ENCODE measurements at places on chromosomes 11 and 22.

DNA sequence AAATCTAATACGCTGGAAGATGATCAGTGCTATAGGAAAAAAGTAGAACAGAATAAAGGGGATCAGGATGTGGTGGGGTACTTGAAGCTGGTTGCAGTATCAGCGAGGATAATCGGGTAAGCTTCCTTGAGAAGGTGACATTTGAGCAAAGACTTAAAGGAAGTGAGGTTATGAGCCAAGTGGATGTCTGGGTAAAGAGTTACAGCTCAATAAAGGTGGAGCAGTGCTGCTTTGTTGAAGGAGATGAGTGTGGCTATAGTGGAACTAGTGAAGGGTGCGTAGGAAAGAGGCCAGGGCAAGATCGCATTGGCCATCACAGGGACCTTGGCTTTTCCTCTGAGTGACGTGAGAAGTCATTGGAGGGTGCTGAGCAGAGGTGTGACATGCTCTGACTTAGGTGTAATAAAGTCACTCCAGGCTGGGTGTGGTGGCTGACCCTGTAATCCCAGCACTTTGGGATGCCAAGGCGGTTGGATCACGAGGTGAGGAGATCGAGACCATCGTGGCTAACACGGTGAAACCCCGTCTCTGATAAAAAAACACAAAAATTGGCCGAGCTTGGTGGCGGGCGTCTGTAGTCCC, 2.3 kb upstream of the SYVN1 start:
- no peak for DNase-seq

DNA sequence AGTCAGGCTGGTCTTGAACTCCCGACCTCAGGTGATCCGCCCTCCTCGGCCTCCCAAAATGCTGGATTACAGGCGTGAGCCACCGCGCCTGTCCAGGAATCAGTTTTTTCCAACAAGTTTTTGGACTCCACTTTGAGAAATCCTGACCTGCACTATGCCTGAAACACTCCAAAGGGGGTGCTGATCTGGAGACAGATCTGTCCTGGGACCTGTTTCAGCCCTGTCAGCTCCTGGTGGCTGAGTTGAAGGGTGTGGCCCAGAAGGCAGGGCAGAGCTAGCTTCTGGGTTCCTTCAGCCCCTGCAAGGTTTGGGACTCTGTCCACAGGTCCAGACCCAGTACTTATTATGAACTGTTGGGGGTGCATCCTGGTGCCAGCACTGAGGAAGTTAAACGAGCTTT, 1.2 kb downstream of the DNAJC4 start:
- no peak for DNase-seq

- no peak for DNase-seq
These were observed 20.7 kb downstream of the SYT9 start for GRCh38 chr11:7272373-7272772.

DNA sequence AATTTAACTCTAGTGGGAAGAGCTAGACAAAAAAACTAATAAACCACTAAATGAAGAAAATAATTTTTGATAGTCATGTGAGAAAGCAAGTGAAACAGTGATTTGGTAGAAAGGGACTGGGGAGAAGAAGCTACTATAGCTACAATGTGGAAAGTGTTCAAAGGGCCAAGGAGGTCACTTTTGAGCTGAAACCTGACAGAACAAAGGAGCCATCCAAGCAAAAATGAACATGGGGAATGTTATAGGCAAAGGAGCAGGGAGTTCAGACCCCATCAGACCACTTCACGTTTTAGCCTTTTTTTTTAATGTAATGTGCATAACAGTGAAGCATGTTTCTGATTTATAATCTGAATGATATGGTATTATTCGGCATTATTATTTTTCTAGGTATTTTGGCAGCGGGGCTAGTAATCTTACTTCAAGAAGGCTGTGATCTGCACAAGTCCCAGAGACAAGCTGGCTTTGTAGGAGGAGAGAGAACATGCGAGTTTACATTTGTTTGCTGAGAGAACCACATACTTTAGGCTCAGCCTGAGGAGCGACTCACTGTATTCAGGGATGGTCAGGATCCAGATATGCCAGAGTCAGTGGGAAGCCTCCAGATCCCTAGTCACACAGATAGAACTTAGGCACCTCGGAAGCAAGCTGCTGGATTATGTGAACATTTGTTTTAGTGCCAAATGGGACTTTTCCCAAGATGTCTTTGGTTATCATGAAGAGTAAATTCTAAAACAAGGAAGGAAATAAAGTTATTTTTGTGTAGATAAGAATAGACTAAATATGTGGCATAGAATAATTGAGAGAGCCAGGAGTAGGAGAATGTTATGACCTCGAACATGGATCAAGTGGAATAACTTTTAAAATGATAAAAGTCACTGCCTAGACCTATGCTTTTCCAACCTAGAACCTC, 118.6 kb downstream of the TRIM44 start:
- DNase-seq = no peak

- no peak for DNase-seq
These were observed 134.1 kb downstream of the UVRAG start for GRCh38 chr11:75949023-75949672.

- DNase-seq = peak; percentile 89
These were observed at the start of gene CERK for GRCh38 chr22:46737976-46738646. TSS of gene CERK (minus strand) at chr22:46738252. CDS start at chr22:46738148, 104 bp downstream.

- peak; percentile 63 for DNase-seq
These were observed 42.1 kb downstream of the PRDM10 start for GRCh38 chr11:129960216-129961214.

- DNase-seq = peak; percentile 44
These were observed 81.2 kb downstream of the WNT11 start for GRCh38 chr11:76124905-76125770.

- DNase-seq = peak; percentile 9
These were observed 82.3 kb downstream of the JRKL start for GRCh38 chr11:96472085-96472484.

DNA sequence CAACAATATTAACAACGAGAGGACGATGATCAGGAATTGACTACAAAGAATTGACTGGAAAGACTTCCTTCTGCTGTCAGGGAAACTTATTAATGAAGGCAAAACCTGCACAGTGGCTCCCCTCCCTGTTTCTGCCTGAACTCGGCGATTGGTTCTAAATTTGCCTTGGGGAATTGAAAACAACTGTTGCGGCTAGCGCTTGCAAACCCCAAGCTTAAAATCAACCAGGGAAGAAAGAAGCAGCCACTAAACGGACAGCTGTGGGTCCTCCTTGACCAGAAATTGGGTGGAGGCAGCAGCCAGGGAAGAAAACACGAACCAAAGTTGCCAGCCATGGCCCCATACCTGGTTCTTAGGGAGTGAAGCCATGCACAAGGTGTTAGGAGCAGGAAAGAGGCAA, 383.5 kb upstream of the CADM1 start:
- no peak for DNase-seq

DNA sequence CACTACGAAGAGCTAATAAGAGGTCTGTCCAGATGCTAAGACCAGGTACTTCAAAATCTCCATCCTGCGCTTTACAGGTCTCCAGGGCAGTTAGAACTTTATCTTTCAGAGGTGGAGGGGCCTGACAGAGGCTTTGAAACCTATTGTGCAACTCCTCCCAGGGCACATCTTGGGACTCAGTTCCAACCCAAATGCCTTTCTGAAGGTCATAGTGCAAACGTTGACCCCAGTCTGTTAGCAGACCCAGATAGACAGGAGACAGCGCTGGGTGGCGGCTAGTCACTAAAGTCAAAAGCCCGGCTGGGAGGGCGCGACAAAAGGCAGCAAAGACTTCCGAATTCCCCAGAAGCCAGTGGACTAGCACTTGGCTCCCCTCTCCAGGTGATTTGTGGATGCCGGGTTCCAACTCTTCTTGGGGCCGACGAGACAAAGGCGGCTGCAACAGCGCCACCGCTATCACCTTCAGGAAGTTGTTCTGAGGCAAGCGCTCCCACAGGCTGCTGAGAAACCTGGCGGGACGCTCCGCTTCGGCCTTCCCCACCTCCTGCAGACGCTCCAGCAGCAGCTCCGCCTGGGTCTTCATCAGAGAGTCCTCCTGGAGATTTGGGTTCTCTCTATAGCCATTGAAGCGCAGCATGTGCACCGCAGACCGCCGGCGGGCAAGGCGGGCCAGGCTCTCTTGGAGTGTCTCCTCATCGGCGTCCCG, 728 bp downstream of the FANCF start:
- peak; percentile 44 for DNase-seq

DNA sequence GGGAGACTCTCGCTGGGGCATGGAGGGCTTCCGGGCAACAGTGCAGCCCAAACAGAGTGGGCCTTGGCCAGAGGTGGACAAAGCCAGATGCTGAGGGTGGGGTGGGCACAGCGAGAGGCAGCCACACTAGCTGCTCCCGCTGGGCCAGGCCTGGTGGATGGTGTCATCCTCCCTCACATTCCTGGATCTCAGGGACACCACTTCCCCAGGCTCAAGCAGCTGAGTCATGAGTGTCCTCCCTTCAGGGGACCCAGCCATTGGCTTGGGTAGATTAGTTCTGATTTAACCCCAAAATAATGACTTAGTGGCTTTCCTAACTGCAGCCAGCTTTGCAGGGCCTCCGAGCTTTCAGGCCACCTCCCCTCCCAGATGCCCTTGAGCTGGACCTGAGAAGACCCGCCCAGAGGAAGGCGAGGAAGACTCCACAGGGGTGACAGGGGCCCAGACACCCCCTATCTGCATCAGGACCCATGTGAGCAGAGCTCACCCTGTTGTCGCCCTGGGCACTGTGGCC, 25.9 kb upstream of the WNT7B start:
- no peak for DNase-seq

DNA sequence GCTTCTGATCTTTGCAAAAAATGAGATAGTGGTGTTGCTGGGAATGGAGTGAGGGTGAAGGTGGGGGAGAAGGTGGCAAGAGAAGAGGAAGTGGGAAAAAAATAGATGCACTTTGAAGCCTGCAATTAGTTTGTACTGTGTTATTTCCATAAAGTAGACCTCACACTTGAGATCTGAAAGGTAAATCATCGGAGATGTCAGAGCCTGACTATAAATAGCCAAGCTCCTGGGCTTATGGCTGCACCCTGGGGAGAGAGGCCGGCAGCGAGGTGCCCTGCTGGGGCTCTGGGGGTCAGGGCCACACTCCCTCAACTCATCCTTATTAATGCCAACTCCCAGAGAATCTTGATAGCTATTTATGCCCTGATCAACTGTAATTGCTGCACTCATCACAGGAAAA, 134.4 kb downstream of the NXPE2 start:
- no peak for DNase-seq

GRCh38 chr11:126662035-126662790, 306.7 kb downstream of the ST3GAL4 start:
- no peak for DNase-seq

DNA sequence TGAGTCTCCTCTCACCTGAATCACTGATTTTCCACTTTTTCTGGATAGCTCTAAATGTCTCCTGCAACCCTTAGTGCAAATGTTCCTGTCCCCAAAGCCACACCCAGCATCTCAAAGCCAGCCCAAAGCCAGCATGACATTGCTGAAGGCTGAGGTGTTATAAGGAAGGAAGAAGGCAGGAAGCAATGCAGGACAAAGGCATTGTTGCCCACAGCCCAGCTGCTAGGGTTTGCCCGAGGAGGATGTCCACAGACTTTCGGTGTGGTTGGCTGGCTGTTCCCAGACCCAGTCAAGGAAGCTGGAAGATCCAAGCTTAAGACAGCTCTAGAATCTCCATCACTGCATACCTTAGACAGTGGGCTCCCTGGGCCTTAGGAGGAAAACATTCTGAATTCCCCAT, 23.5 kb downstream of the CHST1 start:
- no peak for DNase-seq

DNA sequence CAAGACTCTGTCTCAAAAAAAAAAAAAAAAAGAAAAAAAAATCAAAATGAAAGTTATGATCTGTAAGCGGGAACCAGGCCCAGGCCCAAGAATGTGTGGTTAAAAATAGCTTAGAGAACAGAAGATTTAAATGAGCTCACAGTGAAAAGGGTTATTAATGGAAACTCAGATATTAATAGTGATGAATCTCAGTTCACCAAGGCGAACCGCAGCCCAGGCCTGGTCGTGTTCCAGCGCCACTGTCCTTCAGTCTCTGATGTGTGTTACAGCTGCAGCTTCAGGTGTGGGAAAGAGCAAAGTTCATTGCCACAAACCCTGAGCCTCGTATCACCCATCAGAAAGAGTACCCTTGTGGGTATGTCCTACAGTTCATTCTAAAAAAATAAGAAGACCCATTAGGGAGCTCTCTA, 107.1 kb downstream of the GAB2 start:
- peak; percentile 80 for DNase-seq

- DNase-seq = no peak
These were observed 196.7 kb upstream of the TBCEL start for GRCh38 chr11:120827198-120827597.

GRCh38 chr11:13384908-13385640, 77.9 kb downstream of the BTBD10 start:
- peak; percentile 42 for DNase-seq

DNA sequence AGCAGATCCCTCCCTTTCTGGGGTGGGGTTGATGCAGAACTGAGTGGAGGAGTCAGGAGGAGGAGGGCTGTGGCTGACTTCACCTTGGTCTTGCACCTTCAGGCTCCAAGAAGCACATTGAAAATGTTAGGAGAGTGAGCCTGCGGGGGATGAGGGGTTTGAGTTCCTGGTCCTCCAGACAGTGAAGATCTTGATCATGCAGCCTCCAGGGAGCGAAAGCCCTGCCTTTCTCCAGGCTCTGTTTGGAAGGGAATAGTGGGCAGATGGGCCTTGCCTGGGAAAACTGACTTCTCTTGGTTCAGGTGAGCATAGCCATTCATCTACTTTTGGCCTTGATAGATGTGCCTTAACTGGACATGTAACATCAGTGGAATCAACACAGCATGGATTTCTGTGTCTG, 267.6 kb upstream of the B3GAT1 start:
- no peak for DNase-seq

- DNase-seq = no peak
These were observed 13.0 kb upstream of the CHRM4 start for GRCh38 chr11:46404476-46405017.

DNA sequence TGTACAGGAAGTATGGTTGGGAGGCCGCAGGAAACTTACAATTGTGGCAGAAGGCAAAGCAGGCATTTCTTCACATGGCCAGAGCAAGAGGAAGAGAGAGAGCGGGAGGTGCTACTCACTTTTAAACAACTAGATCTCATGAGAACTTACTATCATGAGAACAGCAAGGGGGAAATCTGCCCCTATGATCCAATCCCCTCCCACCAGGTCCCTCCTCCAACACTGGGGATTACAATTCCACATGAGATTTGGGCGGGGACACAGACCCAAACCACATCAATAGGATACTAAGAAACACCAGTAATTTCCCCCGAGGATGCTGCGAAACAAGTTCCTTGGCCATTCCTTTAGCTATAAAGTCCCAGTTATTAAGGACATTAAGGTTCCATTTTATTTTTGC, 94.1 kb upstream of the SC5D start:
- DNase-seq = no peak

DNA sequence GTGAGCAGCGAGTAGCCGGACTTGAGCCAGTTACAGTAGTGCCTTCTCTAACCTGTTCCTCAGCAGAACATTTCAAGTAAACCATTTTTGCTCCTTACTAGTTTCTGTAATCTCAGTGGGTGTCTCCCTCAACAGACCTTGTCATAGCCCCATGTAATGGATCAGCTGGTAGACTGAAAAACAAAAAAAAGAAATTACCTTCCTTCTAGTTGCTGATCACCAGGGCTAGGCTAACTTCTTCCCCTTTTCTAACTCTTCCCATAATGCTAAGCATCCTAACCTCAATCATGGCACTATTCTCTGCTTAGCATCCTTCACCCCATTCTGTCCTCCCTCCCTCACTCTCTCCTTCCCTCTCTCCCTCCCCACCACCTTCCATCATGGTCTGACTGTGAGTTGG, 35.8 kb upstream of the CBX6 start:
- DNase-seq = no peak

All from GM13977 (cell line).